Fibroblast of gingiva (primary cell): ENCODE measurements at places on chromosomes 12 and 14.

DNA sequence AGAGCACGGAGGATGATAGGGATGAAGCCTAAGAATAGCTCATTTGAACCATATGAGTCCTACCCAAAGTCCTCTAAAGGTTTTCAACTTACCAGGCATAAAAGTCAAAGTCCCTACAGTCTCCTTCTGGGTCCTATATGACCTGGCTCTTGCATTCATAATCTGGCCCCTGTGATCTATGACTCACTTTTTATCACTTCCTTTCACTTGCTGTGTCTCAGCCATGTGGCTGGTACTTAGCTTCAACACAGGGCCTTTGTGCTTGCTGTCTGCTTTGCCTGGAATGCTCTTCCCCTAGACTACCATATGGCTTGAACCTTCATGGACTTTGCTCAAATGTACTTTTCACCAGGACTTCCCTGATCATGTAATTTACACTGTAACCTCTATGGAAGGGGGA, 137.6 kb upstream of the TMTC1 start:
- DNase-seq, result no peak

- no peak for DNase-seq
Measured at GRCh38 chr14:90534091-90534837, 137.4 kb downstream of the CALM1 start.

DNA sequence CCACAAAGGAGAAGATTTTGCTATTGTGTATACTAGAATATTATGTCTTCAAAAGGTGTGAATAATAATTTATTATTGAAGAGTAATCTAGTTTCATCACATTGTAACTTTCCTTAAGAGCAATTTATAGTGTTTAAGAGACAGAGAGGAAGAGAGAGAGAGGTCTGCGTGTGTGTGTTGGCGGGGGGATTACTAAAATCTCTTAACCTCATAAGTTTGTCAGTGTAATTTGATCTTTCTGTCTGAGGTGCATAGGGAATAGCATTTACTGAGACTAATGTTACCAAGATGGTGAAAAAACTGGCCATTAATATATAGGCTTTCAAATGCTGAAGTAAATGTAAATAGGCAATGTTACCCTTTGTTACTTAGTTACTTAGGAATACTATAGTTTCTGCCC, 48.2 kb upstream of the BTG1 start:
- DNase-seq, result no peak

- no peak for DNase-seq
Measured at GRCh38 chr12:118193477-118193876, 57.6 kb downstream of the PEBP1 start.
